GM13977 (cell line): ENCODE measurements at places on chromosomes 12 and 14.

DNA sequence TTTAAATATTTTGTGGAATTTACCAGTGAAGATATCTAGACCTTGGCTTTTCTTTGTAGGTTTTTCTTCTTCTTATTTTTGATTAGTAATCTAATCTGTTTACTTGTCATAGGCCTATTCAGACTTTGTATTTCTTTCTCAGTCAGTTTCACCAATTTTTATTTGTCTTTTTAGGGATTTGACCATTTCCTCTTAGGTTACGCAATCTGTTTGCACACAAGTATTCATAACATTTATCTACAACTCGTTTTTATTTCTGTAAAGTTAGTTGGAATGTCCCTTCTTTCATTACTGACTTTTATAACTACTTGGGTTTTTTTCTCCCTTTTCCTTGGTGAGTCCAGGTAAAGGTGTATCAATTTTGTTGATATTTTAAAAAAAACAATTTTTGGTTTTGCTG lies 545.7 kb downstream of the AACS start:
- DNase-seq, result no peak

GRCh38 chr12:116358536-116358892 lies 81.0 kb upstream of the MED13L start:
- DNase-seq, result no peak

- DNase-seq, result no peak
Measured at GRCh38 chr14:38255673-38256532, at the start of gene CLEC14A. TSS of gene CLEC14A (minus strand) at chr14:38256093. CDS start at chr14:38256022, 71 bp downstream.

DNA sequence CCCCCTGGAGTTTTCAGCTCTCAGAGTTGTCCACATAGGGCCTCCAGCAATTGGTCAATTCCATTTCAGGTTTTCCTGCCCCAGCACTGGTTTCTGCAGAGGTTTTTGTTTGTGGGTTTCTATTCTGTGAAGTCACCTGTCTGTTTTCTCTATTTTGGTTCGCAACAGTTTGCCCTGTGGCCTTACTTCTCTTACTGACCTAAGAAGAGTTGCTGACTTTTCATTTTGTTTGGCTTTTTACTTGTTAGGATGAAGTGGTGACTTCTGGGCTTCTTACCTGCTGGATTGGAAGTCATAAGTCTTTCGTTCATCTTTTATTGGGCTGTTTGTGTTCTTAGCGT lies 196.4 kb upstream of the PARP11 start:
- peak; percentile 23 for DNase-seq

DNA sequence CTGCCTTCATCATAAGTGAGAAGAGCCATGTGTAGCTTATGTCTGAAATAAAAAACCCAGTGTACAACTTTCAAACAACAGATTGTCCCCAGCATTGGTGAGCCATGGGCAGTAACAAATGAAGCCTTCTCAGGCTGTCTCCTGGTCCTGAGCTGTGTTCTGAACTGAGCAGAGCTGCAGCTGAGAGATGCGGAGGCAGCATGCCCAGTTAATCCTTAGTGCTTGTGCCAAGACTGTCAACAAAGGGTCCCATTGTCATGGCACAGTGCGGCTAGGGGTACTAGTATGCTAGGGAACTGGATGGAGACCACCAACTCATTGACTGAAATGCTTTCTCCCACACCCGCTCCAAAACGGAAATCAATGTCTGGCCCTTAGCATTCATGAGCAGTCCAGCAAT lies 154.3 kb downstream of the RMST start:
- DNase-seq, result no peak

GRCh38 chr12:93122569-93123091 lies 193.5 kb upstream of the EEA1 start:
- DNase-seq, result no peak

DNA sequence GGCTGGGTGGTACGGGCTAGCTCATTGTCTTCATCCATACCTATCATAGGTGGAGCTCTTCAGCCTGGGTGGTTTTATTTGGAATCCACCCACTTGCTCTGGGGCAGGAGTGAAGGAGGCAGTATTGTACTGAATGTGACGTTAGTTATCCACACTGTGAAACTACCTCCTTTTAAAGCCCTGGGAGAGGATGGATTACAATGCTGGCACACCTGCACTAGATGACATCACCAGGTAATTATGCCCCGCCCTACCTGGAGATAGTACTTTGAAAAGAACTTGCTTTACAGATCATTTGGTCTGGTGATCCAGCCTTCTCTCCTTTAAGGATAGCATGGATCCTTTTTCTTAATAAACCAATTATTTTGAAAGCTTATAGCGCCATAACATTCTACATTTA lies 78.0 kb downstream of the B4GALNT3 start:
- DNase-seq, result no peak

DNA sequence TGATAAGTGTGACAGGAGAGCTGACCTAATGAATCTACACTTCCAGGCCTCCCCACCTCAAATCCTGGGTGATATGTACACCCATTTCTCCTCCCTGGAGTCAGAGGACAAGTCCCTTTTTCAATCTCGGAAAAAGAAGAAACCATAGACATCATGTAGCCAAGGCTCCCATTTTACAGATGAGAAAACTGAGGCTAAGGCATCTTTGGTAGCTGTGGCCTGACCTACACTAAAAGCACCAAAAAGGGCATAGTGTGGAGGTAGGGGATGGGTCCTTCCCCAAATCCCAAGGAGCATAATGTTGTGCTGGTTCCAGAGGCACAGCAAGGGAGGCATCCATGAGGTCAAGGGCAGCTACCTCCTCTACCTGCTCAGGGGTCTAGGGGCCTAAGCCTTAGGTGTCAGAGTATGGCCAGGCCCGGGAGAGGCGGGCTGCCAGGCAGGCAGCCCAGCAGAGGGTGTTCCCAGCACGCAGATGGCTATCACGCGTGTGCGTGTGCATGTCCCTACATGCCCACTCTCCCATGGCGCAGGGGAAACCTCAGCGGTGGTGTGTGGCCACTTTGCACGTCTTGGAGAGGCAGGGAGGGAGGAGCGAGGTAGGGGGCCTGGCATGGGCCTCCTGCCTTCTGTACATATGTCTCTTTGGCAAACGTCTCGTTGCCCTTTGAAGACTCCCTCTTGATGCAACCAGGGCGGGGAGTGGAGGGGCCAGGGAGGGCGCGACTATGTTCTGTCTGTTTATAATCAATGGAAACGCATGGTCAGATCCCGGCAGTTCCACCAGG lies 2.5 kb downstream of the PGF start:
- DNase-seq, result no peak

- DNase-seq, result no peak
Measured at GRCh38 chr14:68791902-68792677, 777 bp downstream of the ZFP36L1 start.

- no peak for DNase-seq
Measured at GRCh38 chr14:32590157-32590556, 261.1 kb downstream of the AKAP6 start.

GRCh38 chr12:11652351-11653040 lies 3.0 kb downstream of the ETV6 start:
- DNase-seq, result peak; percentile 63

GRCh38 chr12:2940564-2940963 lies 18.6 kb upstream of the TEAD4 start:
- DNase-seq, result no peak

DNA sequence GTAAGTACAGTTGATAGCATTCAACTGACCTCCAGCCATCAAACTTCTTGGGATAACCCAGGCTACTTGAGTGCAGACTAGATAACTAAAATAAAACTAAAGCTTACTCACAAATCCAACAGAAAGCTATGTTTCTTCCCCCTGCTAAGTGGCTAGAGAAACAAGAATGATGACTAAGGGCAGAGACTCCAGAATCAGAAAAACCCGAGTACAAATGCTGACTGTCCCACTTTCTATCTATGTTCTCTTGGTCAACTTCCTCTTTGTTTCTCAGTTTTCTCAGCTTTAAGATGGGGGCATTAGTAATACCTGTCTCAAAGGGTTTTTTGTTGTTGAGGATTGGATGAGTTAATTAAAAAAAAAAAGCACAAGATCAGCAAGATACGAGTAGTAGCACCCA lies 6.1 kb upstream of the NUAK1 start:
- DNase-seq, result peak; percentile 54

DNA sequence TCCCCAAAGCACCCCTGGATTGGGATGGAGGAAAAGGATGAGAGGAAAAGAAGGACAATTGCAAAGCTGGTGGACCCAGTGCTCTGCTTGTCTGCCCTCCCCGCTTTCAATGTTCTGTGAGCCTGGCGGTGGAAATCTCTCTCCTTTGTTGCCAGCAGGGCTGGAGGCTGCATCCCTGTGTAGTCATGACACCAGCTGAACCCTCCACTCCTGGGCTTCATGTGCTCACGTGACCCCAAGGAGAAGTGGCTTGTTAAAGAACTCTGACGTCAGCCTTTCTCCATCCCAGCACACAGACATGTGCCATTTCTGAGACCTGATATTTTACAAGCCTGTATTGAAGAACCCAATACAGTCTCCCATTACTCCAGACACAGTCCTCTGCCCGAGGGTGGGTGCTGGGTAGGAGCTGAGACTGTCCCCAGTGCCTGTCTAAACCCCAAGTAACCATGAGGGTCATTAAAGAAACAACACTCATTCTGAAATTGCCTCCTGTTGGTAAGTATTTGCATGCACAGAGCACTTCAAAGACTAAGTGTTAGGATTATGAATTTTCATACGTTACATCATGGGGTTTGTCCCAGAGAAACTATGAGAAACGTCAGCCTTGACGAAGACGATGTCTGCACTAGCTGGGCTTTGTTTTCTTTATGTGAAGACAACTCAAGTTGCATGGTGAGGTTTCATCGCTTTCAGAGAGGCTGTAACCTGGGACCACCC lies 21.7 kb downstream of the GALNT16 start:
- peak; percentile 65 for DNase-seq

- DNase-seq, result no peak
Measured at GRCh38 chr12:109753054-109753401, 39.4 kb downstream of the FAM222A start.

DNA sequence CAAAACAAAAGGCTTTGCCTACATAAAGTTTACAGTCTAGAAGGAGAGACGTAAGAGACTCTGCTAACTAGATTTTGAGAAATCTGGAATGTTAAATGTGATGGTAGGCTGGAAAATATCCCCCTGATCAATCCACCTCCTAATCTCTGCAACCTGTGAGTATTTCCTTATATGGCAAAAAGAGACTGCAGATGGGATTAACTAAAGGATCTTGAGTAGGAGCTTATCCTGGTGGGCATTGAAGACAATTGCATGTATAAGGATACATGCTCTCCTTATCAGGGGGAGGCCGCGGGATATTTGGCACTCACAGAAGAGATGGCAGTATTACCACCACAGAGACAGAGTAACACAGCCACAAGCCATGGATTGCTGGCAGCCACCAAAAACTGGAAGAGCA lies 95.2 kb downstream of the EGLN3 start:
- DNase-seq, result no peak

DNA sequence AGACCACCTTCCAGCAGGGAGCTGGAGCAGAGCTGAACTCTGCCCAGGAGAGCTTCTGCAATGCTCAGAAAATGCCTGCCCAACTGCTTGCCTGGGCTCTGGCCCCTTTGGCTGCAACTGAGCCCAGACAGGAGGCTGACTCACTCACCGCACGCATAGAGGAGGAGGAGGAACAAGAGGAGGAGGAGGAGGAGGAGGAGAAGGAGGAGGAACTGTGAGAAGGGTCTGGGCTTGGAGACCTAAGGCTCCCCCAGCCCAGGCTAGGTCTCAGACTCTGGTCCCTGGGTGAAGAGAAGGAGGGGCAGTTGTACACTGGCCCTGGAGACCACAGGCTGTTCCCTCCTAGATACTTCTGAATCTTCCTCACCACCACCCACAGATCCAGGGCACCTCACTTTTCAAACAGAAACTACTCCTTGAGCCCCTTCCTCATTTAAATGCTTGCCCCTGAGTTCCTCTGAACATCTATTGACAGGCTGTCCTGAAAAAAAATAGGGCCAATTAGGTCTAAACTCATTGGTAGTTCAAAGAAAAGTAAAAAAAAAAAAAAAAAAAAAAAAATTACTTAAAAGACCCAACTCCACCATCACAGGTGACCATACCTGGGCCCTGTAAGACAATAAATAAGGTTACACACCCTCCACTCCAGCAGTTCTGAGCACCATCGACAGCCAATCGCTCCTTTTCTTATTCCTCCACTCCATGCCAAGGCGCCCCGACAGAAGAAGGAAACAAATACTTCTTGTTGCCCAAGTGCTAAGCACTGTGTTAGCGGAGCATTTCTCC lies 674 bp downstream of the VDR start:
- no peak for DNase-seq

DNA sequence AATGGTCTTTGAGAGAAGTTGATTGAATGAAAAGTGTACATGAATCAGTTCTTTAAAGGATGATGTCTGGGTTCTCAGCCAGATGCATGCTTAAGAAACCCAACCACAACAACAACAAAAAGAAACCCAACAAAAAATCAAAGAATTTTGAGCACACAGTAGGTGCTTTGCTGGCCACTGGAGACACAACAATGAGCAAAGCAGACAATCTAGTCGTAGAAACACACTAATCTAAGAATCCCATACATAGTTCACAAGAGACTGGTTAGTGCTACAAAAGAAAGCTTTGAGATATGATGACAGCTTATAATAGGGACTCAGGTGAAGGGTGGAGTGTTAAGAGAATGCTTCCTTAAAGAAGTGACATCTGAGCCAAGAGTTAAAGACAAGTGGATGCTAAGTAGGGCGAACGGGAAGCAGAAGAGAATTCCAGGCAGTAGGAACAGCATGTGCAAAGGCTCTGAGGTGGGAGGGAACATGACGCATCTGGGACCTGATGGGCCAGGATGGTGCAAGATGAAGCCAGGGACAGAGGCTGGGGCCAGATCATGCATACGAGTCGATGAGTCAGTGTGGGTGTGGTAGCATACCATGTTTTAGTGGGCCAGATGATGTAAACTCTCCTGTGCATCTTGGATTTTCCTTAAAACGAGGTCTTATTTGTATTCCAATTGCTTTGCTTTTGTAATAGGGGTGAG lies 4.6 kb upstream of the HIP1R start:
- DNase-seq, result no peak

- DNase-seq, result peak; percentile 38
Measured at GRCh38 chr14:71290960-71291466, 383.8 kb downstream of the PCNX1 start.

GRCh38 chr14:99360774-99361595 lies 89.0 kb upstream of the BCL11B start:
- no peak for DNase-seq

DNA sequence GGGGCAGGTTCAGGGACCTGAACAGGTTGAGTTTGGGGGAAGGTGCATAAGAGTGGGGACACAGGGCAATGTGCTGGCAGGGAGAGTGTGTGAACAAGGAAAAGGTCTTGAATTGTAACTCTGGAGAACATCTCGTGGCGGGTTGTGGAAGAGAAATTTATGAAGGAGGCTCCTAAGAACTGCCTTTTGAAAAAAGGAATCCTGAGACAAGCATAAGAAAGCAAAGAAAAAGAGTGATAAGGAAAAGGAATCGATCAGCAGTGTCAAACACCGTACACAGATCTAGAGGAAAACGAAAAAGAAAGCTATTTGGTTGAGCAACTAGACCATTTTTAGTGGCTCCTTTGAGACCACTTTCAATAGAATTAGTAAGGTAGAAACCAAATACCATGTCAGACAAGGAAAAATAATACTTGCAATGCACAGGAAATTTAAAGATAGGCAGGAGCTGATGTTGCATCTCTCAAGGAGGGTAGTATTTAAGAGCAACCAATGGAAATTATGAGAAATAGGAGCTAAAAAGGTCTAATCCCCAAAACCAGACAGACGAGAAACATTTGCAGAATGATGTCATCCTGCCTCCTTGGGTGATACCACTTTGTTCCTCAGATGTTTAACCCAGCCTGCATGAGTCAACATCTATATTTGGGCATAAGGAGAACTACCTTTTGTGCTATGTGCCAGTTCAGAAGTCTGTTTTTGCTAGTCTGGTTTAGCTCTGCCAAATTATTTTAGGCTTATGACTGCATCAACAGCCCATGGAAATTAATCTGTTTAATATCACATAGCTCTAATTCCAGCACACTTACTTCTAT lies 64.5 kb upstream of the STK38L start:
- peak; percentile 60 for DNase-seq
